ENCODE measurements at places on chromosomes 1 and 21.
A peak's percentile ranks its signal among the peaks of the same experiment; 100 is the strongest.

DNA sequence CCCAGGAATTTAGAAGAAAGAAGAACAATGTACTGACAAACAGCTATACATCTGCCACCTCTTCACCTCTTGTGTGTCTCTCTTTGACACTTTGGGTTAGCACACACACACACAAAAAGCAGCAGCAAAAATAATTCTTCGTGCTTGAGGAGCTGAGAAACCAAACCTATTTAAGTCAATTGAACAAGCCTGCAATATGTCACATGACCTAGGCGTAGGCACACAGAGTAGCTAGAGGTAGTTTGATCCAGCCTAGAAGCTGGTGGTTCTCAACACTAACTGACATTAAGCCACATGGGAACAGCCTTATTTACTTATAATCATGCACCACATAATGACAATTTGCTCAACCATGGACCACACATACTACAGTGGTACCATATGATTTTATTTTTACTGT, 32.3 kb downstream of the RRAGC start:
- DNase-seq, result no peak

- no peak for DNase-seq
Observed at GRCh38 chr1:37732111-37732780, 32.7 kb downstream of the EPHA10 start.

DNA sequence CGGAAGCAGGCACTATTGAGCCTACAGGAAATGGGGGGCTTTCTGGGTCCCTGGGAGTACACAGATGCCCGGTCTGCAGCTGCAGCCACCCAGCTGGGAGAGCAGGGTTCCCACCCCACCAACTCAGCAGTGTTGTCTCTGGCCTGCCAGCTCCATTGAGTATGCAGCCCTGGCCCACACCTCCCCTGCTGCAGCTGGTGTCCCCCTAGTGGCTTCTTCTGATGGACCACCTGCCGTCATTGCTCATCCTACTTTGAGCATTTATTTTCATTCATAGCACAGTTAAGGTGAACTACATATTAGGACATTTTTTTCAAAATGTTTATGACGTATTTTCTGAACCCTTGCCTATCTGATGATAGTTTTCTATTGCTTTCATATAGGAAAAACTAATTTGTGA, 189.8 kb upstream of the LYPLAL1 start:
- DNase-seq, result peak; percentile 68

GRCh38 chr1:83583351-83584014, 415.4 kb downstream of the TTLL7 start:
- DNase-seq, result peak; percentile 49

DNA sequence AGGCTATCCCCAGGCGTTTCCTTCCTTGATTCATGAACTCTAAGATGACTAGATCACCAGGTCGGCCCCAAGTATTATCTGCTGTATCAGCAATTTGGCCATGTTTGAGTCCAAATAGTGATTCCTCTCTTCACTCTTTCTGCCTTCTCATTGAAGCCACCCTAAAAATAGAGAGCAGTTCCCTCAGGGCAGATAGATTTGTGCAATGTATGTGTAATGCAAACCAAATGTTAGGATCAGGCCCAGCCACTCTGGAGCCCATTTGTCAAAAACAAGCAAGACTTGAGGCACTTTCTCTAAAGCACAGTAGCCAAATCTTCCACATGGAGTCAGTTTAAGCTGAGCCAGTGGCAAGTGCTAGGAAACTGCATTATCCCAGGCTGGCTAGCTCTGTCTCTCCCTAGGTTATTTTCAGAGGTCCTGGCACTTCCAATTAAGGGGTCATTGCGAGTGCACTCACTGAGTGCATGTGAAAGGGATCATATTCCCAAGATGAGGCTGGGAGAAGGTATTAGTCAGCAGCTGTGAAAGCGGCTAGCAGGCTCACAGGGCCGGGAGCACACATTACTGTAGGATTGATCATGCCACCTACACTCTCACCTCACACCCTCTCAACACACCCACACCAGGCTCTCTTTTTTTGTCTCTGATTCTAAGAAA, 97.9 kb upstream of the RAB3GAP2 start:
- peak; percentile 83 for DNase-seq

DNA sequence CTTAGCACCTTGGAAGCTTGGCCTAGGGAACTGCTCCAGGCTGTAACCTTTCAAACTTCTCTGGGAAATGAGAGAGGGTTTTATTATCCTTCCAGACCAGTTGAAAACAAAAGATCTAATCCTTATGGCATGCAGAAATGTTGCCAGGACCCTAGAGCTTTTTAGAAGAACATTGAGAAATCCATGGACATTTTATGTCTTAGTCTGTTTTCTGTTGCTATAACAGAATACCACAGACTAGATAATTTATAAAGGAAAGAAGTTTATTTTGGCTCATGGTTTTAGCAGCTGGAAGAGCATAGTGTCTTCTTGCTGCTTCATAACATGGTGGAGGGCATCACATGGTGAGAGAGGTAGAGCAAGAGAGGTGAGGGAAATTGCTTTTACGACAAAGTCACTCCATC, 25.8 kb downstream of the OSBPL9 start:
- no peak for DNase-seq

- DNase-seq, result peak; percentile 37
Observed at GRCh38 chr1:210726621-210727020, 397.9 kb downstream of the HHAT start.

GRCh38 chr1:64265141-64265540, 61.7 kb downstream of the UBE2U start:
- no peak for DNase-seq

DNA sequence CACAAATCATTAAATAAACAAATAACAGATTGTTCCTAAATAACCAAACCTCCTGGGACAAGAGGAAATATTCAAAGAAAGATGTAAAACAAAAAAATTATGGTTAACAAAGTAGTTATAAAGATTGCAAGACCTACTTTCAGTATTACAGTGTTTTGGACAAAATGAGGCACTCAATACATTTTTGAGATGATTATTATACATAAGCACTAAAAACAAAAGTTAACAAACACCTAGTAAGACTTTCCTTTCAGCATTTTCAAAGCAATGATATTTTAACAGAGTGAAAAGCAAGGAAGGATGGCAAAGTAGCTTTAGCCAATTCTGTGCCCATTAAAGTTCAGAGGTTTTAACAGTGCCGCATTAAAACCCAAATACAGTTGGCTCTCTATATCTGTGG, 17.2 kb downstream of the OMA1 start:
- DNase-seq, result no peak

DNA sequence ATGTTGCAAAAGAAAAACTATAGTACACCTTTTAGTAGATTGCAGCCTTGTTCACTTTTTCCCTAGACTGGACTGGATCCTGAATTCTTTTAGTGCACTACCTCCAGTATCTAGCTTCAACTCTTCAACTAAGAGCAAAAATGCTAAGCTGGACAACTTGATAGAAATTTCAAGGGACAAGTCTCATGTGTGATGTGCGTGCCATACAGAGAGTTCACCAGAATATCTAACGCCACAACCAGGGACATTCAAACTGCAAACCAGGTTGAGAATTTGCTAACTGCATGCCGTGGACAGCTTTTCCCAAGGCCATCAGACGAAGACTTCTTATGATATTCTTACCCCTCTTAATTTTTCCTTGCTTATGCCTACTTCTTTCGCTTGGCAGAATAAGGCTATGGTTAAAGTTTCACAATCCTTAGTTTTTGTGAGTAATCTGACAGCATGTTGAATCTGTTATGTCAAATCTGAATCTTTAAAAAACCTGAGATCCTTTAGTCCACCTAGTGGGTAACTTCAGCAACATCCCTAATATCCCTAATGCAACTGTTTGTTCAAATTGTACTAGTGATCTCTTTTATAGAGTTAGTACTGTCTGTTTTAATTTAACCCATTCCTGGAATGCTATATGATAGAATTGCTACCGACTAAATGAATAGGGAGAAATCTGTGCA, 66.4 kb downstream of the DDAH1 start:
- DNase-seq, result no peak

DNA sequence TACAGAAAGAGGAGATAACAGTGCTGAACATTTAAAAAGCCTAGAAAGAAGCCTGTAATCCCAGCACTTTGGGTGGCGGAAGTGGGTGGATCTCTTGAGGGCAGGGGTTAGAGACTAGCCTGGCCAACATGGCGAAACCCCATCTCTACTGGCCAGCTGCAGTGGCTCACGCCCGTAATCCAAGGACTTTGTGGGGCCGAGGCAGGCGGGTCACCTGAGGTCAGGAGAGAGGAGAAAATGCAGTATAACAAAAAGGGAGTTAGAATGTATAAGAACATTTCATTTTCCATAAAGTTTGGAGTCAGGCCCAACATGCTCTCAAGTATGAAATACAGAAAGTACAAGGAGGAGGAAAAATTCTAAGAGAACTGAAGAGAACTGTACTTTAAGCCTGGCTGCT, 134.5 kb downstream of the SMYD3 start:
- peak; percentile 15 for DNase-seq

GRCh38 chr1:244964112-244964971, 100.0 kb upstream of the HNRNPU start:
- peak; percentile 31 for DNase-seq

DNA sequence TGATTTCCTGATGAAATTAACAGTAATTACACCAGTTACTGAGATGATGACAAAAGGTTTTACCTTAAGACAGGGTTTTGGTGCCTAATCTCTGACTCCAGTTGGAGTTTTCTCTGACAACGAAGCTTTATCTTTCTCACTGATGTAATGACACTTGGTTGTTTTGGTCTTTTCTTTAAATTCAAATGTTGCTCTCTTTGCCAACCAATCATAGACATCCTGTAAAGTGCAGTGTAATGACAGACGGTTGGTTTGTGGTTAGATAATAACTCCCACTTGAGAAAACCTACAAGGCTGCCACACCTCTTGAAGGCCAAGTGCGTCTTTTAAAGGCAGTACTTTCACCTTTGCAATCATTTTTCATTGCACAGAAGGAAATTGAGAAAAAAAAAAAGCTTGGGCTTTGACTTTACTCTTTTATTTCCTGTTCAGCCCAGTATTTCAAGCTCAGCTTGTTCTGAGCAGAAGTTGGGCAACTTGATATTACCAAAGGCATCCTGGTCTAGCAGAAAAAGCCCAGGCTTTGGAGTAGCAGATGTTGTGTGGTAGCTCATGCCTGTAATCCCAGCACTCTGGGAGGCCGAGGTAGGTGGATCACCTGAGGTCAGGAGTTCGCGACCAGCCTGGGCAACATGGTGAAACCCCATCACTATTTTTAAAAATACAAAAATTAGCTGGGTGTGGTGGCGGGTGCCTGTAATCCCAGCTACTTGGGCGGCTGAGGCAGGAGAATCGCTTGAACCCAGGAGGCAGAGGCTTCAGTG, 14.9 kb downstream of the PDIK1L start:
- DNase-seq, result no peak

DNA sequence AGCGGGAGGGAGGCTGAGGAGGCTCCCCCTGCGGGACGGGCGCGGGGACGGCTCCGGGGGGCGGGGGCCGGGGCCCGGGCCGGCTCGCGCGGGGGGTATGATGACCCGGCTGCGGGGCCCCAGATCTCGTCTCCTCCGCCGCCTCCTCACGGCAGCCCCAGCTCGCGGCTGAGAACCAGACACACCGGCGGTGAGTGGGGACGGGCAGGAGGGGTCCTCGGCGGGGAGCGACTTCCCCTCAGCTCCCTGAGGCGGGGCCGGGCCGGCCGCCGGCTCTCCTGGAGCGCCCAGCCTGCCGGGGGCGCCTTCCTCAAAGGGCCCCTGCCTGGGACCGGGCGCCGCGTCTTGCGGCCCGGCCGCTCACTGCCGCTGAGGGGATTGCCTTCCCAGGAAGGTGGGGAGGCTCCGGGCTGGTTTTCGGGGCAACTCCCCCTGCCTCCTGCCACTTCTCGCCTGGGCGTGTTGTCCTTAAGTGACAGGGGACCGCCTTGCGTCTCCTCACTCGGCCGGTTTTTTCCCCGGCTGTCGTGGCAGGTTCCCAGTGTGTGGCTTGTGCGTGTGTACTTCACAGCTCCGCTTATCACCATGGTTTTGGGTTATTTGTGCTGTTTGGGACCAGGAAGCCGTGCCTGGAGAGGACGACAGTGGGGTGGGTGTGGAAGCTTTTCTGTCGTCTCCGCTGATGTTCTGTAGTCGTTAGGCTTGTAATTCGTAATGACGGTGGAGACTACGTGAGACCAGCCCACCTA, 800 bp downstream of the HIPK1 start:
- DNase-seq, result peak; percentile 47

DNA sequence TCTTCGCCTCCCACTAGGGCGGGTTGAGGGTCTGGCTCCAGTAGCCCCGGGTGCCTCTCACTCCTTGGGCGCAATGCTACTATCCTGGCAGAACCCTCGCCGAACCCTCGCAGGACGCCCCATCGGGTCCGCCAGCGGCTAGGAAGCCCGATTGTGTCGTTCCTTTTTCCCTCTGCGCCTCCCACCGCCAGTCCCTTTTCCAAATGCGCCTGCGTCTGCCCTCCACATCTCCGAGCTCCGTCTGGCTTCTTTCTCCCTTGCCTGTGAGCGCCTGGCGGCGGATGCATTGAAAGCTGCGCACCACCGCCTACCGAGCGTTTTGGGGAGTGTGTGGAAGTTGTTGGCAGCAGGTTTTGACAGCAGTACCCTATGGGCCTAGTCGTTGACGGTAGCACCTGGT, 1.0 kb upstream of the DIRAS3 start:
- DNase-seq, result peak; percentile 36

GRCh38 chr1:220409771-220410595, 118.0 kb upstream of the MARK1 start:
- DNase-seq, result peak; percentile 17

GRCh38 chr21:32003411-32003810, 130.6 kb downstream of the HUNK start:
- no peak for DNase-seq

DNA sequence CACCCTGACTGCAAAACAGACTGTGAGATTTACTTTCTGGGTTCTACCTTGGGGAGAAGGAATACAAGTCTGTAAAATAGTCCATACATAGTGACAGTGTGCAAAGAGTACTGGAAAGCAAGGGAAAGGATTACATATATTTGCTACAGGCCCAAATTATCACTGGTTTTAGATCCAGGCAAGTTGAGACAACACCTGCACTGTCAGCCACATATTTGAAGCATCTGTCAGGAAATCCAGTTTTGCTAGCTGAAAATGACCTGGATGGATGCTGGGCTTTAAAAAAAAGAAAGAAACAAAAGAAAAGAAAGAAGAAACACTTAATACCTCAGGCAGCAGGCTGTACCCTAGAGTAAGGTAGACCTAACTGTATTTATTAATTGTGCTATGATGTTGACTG, 23.9 kb upstream of the SPRR2G start:
- DNase-seq, result no peak

DNA sequence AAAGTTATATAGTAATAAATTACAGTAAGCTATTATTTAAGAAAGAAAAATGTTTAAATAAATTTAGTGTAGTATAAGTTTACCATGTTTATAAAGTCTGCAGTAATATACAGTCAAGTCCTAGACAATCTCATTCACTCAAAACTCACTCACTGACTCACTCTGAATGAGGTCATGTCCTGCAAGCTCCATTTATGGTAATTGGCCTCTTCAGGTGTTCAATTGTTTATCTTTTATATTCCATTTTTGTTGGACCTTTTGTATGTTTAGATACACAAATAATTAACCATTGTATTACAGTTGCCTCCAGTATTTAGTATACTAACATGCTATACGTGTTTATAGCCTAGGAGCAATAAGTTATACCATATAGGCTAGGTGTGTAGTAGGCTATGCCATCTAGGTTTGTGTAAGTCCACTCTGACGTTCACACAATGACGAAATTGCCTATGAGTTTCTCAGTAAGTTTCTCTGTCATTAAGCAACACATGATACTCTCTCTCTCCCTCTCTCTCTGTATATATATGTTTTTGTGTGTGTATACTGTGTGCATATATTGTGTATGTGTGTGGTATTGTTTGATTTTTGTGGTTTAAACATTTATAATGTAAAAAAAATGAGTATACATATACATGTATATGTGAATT, 161.2 kb downstream of the NCAM2 start:
- no peak for DNase-seq

- no peak for DNase-seq
Observed at GRCh38 chr21:41488080-41488479, 19.9 kb downstream of the TMPRSS2 start.

- DNase-seq, result peak; percentile 17
Observed at GRCh38 chr21:37000381-37000780, 6.1 kb upstream of the RIPPLY3 start.

Measured in SJCRH30 (cell line).